ENCODE measurements at places on chromosomes 11 and 22.
A peak's percentile ranks its signal among the peaks of the same experiment; 100 is the strongest.

DNA sequence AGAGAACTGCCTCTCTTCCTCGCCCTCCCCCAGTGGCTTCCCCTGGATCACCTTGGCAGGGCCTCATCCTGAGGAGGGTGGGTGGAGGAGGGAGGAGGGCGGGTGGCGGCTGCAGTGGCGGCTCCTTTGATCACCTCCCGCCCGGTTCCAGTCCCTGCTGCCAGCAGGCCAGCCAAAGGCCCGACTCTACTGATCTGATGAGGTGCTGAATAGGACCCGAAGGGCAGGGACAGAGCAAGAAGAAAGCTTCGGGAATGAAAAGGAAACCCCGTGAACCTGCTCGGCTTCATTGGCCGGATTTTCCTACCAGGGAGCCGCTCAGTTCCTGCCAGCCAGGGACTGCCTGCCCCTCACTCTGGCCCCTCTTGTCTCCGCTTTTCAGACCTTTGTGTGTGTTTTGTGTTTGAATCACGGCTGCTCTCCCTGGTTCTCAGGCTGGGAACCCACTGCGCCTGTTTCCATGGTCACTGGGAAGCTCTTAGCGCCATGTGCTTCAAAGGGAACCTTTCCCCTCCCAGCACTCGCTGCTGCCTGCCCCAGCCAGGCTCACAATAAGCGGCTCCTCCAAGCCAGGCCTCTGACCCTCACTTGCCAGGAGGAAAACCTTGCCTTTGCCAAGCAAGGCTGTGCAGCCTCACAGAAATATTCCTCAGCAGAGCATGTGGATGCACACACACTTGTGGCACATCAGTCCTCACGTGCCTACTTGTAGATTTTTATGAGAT, 56.8 kb downstream of the C22orf31 start:
- DNase-seq: no peak

- no peak for DNase-seq
These were observed 14.1 kb upstream of the B3GNT6 start for GRCh38 chr11:77019976-77020595.

- no peak for DNase-seq
These were observed 42.1 kb downstream of the PAMR1 start for GRCh38 chr11:35483131-35483820.

DNA sequence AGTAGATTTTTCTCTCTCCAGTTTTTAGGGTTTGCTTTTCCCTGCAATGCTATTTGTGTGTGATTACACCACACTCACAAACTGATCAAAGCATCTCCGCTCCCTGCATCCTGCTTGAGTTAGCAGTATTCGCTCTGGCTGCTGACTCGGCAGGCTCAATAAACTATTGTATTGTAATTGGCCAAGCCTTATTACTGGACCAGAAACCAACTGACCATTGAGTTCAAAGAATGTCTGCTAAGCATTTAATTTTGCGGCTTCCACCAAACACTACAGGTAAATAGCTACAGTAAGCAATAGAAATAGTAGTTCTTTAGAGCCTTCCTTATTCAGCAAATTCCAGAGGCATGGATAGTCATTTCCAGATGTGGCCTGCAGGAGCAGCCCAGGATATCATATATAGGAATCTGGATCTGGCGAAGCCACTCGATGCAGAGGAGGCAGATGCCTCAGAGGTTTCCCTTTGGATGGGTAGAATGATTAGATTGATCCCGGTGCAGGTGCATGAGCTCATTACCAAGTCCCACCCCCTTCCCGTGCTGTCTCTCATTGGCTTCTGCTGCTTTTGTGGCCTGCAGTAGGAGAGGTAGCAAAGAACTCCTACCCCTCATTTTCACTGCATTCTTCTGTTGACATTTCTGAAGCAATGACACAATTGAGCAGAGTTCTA, 77.3 kb downstream of the COMMD9 start:
- no peak for DNase-seq

GRCh38 chr11:46978005-46978491, 41.5 kb downstream of the CSTPP1 start:
- no peak for DNase-seq

DNA sequence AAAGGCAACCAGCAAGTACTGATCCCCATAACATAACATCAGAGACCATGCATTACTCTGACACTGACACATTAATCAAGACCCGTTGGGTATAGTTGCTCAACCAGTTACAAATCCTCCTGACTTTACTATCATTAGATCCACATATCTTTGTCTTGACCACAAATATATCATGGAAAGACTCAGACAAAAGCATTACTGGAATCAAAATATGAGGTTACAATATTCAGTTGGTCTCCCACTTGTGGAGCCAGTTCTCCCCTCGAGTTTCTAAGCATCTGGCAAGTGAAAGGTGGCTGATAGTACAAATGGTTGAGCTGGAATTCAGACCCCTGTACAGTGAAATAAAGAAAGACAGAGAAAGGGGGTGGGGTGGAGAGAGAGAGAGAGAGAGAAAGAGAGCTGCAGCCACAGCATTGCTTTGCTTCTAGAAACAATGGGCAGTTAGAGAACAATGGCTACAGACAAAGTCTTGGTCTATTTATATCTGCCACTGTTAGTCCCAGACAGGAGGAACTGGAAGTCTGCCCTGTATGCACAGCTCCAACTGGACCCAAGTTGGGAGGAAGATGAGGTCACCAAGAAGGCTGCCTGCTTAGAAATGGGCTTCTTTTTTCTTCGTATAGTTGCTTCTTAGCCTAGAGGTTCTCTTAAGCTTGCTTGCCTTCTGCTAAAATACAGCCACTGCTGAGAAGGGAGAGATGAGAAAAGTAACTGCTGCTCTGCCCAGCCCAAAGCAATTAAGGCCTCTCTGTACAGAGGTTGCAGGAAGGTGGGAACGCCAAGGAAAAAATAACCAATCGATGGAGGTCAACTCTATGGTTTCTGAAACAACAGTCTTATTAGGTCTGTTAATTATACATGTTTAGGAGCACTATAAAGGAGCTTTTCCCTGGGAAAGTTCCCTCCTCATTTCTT, 85.5 kb downstream of the ETS1 start:
- no peak for DNase-seq

DNA sequence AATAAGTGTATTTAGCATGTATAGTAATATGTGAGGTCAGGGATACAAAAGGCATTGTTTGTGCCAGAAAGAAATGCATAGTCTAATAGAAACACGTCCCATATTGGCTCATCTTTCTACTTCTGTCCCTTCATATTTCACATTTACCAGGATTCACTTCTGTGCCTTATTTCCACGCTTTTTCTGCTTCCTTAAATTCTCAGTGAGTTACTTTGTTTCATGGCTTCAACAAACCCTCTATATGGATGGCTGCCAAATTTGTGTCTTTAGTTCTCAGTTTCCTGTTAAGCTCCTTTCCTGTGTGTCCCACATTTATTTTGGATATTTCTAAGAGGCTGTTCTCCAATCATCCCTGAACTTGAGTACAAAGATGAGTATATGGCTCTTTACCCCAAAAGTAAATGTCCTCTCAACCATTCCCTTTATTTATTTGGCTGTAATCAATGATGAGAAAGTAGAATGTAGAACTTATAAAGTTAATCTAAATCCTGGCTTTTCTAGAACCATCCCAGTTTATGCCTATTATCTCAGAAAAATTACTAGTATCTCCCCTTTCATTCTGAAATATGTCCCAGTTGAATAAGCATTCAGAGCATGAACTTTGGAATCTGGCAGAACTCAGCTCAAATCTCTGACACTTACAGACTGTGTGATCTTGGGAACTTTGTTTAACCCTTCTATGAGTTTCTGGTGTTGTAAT, 23.5 kb downstream of the OR8B12 start:
- DNase-seq: no peak

DNA sequence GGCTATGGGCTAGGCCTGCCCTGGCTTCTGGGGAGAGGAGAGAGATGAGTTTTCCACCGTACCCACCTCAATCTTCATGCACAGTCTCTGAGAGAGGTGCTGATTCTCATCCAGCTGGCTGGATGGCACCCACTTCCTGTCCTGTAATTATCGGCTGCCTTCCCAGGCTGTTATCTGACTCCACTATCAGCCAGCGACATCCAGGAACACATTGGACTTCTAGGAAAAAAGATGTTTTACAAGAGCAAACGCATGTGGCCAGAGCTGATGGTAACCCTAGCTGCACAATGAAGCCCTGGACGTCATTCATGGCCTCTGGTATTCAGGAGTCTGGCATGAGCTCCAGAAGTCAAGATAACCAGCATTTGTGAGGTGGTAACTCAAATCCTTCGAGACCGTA, 137.4 kb downstream of the EHF start:
- DNase-seq: no peak

- peak; percentile 69 for DNase-seq
These were observed at the start of gene LRFN4 for GRCh38 chr11:66856496-66857233. Gene LRFN4, plus strand, starts transcription at chr11:66857064. Its CDS starts 681 bp downstream, at chr11:66857745.

DNA sequence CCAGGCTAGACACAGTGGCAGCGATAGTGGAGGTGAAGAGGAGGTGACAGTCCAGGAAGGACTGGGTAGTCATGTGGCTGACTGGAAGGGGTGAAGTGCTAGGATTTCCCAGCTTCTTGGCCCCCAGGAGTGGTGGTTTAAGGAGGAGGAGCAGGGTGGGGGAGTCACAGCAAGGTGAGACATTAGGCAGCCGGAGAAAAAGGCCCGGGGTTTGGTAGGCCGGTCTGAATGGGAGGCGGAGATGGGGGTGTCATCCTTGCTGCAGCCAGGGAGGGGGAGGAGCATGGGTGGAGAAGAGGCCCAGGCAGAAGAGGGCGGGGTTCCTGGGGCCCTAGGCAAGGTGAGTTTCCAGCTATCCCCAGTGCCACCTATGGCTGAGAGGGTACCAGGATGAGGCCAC, 6.1 kb downstream of the SIPA1 start:
- peak; percentile 32 for DNase-seq

- peak; percentile 57 for DNase-seq
These were observed 110.0 kb downstream of the KIAA1671 start for GRCh38 chr22:25062386-25063085.

GRCh38 chr11:126588630-126589491, 233.4 kb downstream of the ST3GAL4 start:
- DNase-seq: no peak

GRCh38 chr22:43147821-43148220, 3.5 kb upstream of the TSPO start:
- no peak for DNase-seq

DNA sequence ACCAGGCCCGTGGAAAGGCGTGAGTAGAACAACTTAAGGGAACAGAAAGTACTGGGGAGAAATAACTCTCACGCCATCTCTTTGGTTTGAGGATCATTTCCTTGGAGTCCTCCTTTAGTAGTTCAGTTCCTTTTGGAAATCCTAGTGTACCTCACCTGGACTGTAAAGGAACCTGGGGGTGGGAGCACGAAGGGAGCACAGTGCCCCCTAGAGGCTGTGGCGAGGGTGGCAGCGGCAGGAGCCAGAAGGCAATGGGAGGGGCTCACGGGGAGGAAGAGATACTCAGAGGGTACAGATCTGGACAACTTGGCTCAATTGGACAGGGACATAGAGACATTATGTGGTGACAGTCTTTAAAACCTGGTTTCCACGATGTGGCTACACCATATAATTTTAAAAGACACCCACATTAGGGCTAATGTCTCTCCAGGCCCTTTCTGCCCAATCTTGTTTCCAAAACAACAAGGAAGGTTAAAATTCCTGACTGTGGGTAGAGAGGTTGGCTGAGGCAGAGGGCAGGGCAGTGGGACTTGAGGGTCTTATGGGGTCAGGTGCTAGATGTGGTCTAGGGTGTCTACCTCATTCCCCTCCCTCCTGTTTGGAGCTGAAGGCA, 87.0 kb downstream of the CSNK2A3 start:
- DNase-seq: peak; percentile 50

GRCh38 chr11:19258641-19259230, 18.0 kb upstream of the E2F8 start:
- no peak for DNase-seq

DNA sequence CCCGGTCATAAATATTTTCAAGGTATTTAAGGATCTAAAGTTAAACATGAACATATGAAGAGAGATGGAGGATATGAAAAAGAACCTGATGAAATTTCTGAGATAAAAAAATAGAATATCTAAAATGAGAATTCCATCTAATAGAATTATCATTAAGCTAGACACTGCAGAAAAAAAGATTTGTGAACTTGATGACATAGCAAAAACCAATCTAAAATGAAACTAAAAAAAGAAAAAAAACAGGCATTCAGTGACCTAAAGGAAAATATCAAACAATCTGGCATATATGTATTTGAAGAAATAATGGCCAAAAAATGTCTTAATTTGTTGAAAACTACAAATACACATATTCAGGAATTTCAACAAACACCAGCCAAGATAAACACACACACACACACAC, 81.6 kb upstream of the ZC3H12C start:
- DNase-seq: no peak

DNA sequence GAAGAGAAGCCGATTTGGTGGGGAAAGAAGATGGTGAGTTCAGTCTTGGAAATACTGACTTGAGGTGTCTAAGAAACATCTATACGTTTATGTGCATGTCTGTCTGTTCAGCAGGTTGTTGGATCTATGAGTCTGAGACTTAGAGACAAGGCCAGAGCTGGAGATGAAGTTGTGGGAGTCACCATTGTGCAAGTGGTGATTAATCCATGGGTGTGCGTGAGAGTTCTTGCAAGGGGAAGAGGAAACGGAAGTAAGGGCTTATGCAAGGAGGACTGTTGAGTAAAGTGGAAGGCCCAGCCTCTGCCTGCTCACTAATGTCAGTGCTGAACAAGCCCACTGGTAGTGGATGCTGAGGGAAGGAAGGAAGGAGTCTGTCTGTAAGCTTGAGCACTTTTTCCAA, 9.7 kb downstream of the TMEM45B start:
- DNase-seq: no peak
